WERI-Rb-1 (cell line): ENCODE measurements at places on chromosomes 3 and 15.
A peak's percentile ranks its signal among the peaks of the same experiment; 100 is the strongest.

DNA sequence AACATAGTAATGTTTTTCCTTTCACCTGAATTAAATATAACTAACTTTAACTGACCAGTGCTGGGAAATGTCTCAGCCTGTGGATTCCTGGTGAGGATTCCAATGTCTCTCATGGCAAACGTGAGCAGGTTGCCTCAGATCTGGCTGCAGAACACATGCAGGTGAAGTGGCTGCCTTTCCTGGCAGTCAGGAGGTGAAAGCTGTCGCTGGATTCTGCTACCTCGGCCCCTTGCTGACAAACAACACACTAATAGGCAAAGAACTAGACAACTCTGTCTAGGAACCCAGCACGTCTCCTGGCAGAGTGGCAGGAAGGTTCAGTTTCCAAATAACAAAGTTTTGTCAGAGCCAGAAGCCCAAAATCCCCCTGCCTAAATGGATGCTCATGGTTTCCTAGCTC, 400.8 kb upstream of the PPP2R3A start:
- DNase-seq: no peak

GRCh38 chr15:25469377-25469776, 30.6 kb upstream of the UBE3A start:
- DNase-seq: no peak

DNA sequence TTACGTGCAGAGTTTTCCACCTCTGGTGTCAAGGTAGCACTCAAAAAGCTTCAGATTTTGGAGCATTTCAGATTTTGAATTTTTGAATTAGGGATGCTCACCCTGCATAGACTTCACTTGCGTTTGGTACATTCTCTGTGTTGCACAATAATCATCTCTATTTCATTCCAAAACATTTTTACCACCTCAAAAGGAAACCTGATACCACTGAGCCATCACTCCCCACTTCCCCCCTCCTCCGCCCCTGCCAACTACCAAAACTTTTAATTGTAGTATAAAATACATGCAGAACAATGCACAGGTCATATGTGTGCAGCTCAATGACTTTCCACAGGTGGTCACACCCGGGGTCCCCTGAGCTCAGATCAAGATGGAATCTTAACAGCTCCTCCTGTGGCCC, 208.8 kb downstream of the SV2B start:
- DNase-seq: no peak

GRCh38 chr15:35690698-35691116, 144.7 kb upstream of the DPH6 start:
- no peak for DNase-seq

DNA sequence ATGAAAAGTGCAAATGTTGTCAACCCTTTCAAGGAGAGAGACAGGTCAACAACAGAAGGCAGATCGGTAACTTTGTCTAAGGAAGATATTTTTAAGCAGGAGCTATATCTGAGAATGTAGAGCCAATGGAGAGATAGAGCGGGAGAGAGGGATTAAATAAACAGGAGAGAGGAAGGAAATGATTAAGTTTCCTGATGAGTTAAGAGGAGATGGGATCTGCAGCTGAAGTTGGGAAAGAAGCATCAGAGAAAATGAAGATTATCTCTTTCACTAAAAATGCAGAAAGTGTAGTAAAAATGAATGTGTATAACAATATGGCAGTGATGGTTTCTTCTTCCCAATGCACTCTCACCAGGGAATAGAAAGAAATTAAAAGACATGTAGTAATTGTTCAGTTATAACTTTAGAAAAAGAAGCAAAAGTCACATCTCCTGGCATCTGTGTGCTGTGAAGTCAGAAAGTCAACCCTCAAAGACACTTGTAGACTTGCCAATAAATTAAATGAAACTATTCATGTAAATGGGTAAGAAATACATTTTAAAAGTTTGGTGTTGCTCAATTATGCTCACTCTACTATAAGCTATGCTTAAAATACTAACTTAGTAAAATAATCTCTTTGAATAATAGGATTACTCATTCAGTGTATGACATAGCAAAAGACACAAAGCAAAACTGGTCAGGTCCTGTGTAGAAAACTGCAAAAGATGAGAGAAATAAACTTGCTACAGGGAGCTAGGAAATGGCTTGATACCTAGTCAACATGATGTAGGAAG, 264.6 kb downstream of the ZIC4 start:
- no peak for DNase-seq

- peak; percentile 86 for DNase-seq
Observed at GRCh38 chr3:46558184-46559043, 7.7 kb downstream of the LRRC2 start.

DNA sequence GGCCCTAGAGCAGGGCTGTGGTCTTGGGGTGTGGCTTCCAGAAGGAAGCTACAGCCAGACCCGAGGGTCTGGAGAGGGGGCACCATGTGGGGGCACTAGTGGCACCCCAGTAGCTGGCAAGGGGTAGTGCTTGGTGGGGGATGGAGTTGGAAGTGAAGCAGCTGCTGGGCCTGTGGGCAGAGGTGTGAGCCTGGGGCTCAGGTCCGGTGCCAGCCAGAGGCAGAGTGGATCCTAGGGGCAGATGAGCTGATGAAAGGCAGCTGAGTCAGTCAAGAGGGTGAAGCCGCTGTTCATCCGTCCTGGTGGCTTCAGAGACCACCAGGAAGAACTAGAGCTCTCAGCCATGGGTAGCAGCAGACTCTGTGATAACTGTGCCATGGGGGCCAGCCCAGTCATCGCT, 172.6 kb downstream of the TBC1D2B start:
- no peak for DNase-seq

DNA sequence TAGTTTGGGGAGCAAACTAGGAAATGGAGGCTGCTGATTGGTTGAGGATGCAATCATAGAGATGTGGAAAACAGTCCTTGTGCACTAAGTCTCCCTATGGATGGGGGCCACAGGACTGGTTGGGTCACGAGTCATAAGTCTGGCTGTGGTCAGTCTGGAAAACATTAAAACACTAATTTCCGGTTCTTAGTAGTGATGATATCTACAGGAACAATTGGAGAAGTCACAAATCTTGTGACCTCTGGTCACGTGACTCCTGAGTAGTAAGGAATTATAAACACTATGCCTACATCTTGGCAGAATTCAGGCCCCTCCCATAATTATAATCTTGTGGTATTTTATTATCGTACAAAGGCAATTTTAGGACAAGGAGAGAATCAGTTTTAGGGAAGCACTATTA, 317.3 kb upstream of the ARPP21 start:
- DNase-seq: no peak

DNA sequence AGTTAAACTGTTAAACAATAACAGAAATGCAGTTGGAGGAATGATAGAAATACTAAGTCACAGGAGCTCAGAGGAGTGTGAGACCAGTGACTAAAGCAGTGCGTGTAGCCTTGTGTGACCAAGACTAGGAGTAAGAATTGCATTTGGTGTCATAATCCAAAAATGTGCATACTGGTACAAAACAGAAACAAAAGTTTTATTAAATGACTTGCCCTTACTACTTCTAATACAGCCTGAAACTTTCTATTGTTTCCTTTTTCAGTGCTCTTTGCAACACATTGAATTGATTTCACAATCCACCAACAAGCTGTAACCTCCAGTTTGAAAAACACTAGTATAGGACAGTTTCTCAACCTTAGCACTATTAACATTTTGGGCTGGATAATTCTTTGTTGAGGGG, 17.1 kb downstream of the SNX1 start:
- DNase-seq: no peak

DNA sequence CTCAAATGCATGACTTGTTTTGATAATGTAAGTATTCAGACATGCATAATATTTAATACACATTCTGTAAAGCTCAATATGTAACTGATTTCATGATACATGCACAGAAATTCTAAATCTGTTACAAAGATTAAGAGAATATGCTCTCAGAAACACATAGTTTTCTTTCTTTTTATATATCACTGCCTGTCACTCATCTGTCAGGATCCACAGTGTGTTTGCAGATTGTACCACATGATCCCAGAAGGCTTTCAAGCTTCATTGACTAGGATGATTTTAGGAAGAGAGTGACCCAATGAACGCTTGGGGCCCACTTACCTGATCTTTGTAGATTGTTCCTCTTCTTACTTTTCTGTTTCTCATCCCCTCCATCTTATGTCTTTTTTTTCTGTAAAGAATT, 261.9 kb downstream of the CACNA2D3 start:
- no peak for DNase-seq

GRCh38 chr3:14606669-14607339, 44.8 kb upstream of the CCDC174 start:
- no peak for DNase-seq

- DNase-seq: no peak
Observed at GRCh38 chr3:170721563-170721962, 135.7 kb upstream of the SLC7A14 start.

GRCh38 chr15:63896336-63897115, 62.8 kb upstream of the HERC1 start:
- DNase-seq: peak; percentile 22

GRCh38 chr15:96610757-96611156, 280.3 kb downstream of the NR2F2 start:
- no peak for DNase-seq

DNA sequence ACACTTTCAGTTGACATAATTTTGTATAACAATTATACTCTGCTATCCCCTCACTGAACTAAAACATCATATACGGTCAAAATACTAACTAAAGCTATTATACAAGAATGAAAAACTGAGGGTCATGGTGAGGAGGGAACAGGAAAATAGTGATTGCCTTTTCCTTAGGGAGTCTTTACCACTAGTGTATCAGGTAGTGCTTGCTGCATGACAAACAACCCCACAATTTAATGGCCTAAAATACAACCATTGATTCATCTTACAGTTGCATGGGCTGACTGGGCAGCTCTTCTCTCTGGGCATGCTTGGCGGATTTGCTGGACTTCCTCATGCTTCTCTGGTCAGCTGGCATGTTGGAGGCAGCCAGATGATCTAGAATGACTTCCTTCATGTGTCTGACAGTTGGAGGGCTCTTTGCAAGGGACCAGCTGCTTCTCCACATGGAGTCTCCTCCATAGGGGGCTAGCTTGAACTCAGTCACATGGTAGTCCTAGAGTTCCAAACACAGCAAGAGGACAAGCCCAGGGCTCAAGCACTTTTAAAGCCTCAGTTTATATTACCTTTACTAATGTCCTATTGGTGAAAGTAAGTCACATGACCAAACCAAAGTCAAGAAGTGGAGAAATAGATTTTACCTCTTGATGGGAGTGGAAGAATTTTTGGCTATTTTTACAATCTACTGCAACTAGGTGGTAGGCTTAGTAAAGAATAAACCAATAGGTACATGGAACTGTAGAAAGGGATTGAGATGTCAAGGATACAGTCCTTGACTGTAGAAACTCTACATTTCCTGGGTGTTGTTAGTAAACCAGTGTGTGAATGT, 18.8 kb downstream of the THAP10 start:
- no peak for DNase-seq

- no peak for DNase-seq
Observed at GRCh38 chr3:185423178-185423577, 60.2 kb downstream of the MAP3K13 start.

DNA sequence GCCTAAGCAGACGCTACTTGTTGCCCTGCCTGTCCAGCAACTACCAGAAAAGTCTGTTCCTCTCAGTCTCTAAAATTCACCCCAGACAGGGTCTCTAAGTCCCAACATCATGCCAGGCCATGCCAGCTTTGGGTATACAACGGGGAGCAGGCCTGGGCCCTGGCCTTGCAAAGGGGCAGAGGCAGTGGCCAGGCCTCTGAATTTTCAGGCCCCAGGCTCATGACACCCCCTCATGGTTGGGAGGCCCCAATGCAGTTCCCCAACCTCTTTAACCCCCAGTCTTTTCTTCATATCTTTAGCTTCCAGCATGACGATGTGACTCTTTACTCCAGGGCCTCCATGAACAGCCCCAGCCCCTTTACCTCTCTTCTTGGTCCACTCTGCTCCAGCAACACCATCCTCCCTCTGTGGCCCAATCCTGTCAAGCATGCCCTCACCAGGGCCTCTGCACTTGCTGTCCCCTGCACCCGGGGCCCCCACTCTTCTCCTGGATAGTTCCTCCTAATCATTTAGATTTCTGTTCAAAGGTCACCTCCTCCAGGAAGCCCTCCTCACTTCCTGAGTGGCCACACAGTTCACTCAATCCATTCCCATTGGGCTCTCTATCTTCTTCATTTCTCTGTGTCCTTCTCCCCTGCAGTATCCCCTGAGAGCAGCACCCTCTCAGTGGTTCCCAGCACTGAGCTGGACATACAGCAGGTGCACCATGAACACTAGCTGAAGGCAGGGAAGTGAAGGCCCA, 4.8 kb downstream of the IQSEC1 start:
- DNase-seq: no peak

DNA sequence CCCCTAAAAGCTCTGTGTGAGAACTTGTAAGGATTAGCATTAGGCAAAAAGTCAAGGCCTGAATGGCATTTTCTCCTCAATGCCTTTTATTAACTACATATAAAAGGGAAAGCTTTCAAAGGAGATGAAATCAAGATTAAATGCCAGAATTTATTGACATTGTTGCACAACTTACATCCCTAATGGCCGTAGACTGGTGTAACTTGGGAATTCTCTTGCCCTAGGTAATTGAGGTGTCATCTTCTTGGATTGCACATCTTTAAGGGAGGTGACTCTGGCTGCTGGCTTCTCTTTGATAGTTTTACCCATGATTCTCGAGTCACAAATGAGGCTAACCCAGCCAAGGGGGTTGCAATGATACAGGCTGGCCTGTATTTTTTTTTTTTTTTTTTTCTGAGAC, 249.1 kb downstream of the TBL1XR1 start:
- no peak for DNase-seq

GRCh38 chr3:139458348-139458747, 18.0 kb downstream of the RBP2 start:
- DNase-seq: no peak

DNA sequence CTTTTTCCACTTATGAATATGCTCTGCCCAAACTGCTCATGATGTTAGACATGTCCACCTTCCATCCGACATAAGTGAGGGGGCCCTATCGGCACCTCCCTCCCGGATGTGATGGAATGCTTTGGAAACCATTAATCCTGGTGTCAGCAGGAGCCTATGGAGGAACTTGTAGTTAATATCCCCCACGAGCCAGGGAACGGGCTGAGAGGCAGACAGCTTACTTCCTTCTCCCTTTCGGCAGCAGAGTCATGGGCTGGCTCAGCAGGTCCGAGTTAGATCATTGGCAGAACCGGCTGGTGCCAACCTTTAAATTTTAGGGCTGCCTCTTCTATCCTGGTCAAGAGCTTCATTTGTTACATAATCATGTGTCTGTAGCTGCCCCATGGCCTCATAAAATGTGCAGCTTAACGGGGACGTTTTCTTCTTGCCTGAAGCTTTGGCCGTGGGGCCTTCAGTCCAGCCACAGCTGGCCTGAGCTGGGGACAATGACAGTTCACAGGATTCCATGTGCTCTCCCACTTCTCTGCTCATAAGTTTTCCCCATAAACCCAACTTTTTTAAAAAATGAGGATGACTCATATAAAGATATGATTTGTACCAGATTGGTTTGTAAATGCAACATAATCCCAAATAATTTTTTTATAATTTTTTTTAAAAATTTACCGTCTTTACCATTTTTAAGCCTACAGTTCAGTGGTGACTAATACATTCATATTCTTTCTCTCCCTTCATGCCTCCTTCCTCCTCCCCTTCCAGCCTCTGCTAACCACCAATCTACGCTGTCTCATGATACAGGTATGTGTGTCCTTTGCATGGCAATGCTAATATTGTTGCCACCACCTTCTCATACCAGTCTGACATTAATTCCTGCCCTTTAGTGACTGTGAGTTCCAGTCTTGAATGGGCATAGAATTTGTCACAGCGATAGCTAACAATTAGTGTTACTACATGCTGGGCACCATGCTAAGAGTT, 62.2 kb upstream of the RGMA start:
- no peak for DNase-seq
